CMK (cell line): ENCODE measurements at places on chromosomes 6 and 20.

- no peak for DNase-seq
Measured at GRCh38 chr6:527989-528673, 128.8 kb downstream of the HUS1B start.

- no peak for DNase-seq
Measured at GRCh38 chr6:117818449-117818848, 88.6 kb upstream of the SLC35F1 start.

GRCh38 chr6:81969814-81970213 is 217.3 kb upstream of the TENT5A start:
- no peak for DNase-seq

DNA sequence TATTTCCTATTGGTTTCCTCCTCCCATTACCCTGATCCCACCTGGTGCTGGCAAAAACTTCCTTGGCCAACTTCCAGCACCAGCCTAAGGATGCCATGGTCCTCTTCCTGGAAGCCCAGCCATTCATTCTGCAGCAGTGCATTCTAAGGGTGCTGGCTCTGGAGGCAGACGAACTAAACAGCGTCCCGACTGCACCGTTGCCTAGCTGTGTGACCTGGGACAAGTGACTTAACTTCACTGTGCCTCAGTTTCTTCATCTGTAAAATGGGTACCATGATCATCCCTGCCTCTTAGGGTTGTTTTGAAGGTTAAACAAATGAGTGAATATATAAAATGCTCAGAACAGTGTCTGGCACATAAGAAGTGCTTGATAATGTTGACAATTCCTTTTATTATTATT is 120.9 kb upstream of the ZNF217 start:
- no peak for DNase-seq

- no peak for DNase-seq
Measured at GRCh38 chr6:161884782-161885181, 610.9 kb upstream of the AGPAT4 start.

DNA sequence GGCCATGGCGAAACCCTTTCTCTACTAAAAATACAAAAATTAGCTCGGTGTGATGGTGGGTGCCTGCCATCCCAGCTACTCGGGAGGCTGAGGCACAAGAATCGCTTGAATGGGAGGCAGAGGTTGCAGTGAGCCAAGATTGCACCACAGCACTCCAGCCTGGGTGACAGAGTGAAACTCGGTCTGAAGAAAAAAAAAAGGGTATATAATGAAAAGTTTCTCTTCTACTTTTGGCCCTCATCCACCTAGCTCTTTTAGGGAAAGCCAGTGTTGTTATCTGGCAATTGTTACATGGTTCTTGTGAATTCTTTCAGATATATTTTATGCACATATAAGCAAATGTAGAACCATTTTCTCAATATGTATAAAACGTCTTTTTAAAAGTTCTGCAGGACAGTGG is 19.0 kb downstream of the KIF3B start:
- no peak for DNase-seq

- no peak for DNase-seq
Measured at GRCh38 chr6:159212525-159213280, 43.5 kb downstream of the FNDC1 start.

GRCh38 chr20:52983726-52984450 is 11.7 kb downstream of the TSHZ2 start:
- no peak for DNase-seq

GRCh38 chr6:36436466-36436865 is 6.2 kb downstream of the PXT1 start:
- DNase-seq = no peak

DNA sequence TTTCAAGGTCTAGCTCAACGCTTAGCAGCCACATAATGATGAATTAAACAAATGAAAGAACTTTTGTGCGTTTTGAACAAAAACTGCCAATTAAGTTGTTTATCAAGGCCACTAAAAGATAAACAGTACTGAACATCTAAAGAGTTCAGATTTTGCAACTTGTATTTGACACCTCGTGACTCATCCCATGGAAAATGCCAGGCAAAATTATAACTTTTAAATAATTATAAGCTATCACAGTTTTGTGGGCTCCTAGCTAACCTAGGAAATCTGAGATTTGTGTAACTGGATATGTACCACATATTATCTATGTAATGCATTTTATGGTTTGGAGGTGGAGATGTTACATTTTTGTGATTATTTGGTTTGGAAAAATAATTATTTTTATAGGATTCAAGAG is 9.6 kb upstream of the BAG2 start:
- DNase-seq = no peak

DNA sequence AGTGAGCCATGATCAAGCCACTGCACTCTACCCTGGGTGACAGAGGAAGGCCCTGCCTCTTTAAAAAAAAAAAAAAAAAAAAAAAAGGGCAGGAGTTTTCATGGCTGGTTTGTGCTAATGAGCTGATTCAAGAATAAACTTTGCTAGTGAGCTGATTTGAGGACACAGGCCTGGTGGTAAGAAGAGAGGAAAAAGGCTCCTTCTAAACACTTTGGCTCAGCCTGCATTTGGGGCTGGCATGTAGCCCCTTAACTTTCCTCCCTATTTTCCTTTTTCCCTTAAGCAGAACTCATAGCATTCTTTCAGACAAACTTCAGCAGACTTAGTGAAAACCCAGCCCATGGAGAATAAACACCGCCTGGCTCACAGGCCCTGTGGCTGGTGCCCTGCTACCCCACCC is 432.7 kb downstream of the PTPRT start:
- no peak for DNase-seq

- DNase-seq = no peak
Measured at GRCh38 chr20:54708229-54708628, 232.8 kb downstream of the DOK5 start.
